Upper lobe of right lung (tissue), 1 donor: ENCODE measurements at places on chromosomes 11 and 22. TPM values are rescaled to one million over a fixed set of nuclear protein-coding genes. Genes with fewer than 3 reads are reported as not detected.

The DYNC2H1 gene
- 16.2 TPM for total RNA-seq

The FADS1 gene
- total RNA-seq: 68.0 TPM

The OR10A2 gene
- not detected for total RNA-seq

The TLCD5 gene
- total RNA-seq: 4.2 TPM

The OR10D3 gene
- not detected for total RNA-seq

The TRIM48 gene
- not detected for total RNA-seq

DNA sequence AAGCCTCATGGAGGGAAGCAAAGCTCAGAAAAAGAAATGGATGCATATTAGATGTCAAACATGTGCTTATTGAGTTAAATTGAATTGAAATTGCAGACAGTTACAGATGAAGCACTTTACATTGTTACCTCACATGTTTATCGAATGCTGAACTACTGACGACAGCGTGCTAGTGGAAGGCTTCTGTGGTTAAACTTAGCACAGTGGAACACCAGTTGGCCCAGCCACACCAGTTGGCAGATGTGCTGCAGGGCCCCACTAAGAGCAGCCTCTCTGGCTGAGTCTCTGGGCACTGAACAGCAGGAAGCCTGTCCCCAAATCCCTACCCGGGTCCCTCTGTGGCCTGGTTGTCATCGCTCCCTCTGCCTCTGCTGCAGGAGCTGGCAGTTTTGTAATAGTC lies 242.1 kb downstream of the NTM start:
- no peak overlapping the region for H3K27ac ChIP-seq
- H3K27me3 ChIP-seq: peaks cover 13% of the 10 kb centered on the region
- H3K4me3 ChIP-seq: no peak overlapping the region
- no peaks in the 10 kb centered on the region for H3K4me1 ChIP-seq
- no peaks in the 10 kb centered on the region for H3K36me3 ChIP-seq

DNA sequence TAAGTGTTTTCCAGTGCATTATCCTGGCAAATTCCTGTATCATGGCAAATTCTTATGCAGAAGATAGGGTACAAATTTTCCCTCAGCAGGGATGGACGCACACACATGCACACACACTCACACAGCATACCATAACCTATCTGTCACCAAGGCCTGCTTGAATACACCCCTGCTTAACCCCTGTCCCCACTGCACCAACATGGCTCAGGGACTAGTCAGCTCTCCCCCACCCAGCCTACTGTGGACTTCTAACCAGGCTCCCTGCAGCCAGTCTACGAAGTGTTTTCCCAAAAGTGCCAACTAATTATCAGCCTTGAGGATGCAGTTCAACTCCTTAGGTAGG lies 63.1 kb downstream of the RAB30 start:
- H3K4me1 ChIP-seq: peaks cover 16% of the 10 kb centered on the region
- no peaks in the 10 kb centered on the region for H3K36me3 ChIP-seq
- DNase-seq: no peak
- no peak overlapping the region for H3K4me3 ChIP-seq

DNA sequence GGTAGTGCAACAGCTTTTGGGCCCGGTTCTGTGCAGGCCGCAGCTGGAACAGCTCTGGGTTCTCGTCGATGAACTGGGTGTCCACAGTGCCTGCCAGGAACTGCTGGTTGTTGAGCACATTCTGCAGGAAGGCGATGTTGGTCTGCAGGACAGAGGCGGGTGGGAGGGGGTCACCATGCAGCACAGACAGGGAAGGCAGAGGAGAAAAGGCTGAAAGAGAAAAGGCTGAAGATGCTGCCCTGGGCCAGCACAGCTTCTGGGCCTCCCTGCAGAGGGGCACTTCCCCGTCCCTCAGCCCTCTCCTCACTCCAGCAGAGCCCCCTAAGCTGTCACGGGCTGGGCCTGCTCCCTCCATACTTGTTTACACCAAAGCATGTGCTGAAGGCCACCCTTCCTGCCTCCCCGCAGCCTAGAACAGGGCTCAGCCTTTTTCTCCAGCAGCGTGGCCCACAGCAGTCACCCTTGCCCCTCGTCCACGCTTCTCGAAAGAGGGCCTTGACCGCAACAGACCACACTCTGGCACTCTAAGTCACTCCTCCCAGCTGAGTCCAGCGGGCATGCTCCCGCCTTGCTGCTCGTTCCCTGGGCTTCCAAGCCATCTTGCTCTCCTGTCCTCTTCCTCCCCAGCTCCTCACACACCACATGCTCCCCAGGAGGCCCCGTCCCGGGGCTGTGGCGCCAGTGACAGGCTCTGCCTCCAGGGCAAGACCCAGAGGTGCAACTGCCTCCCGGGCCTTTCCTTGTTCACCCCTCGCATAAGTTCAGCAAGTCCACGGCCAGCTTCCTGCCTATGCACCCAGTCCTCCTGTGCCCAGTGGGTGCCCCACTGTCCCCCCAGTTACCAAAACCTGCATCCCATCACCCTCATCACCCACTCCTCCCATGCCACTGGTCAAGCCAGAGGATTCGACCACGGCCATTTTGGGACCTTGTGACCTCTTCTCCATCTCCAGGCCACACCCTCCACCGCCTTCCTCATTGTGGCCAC lies 3.3 kb upstream of the LRFN4 start:
- H3K4me3 ChIP-seq: no peak overlapping the region
- peak; percentile 59 for DNase-seq
- no peaks in the 10 kb centered on the region for H3K36me3 ChIP-seq

GRCh38 chr11:23364076-23364475 lies 503.8 kb upstream of the CCDC179 start:
- no peaks in the 10 kb centered on the region for H3K27me3 ChIP-seq
- DNase-seq: no peak
- H3K4me3 ChIP-seq: no peak overlapping the region
- no peaks in the 10 kb centered on the region for H3K4me1 ChIP-seq
- H3K36me3 ChIP-seq: no peaks in the 10 kb centered on the region

GRCh38 chr22:19378344-19378674 lies 53.2 kb downstream of the HIRA start:
- H3K4me1 ChIP-seq: no peaks in the 10 kb centered on the region
- no peak for DNase-seq
- no peak overlapping the region for H3K27ac ChIP-seq
- peaks cover 94% of the 10 kb centered on the region for H3K36me3 ChIP-seq
- no peaks in the 10 kb centered on the region for H3K27me3 ChIP-seq

- no peaks in the 10 kb centered on the region for H3K36me3 ChIP-seq
- no peaks in the 10 kb centered on the region for H3K27me3 ChIP-seq
- no peak for DNase-seq
- H3K27ac ChIP-seq: no peak overlapping the region
Measured at GRCh38 chr11:83717537-83717936, 431.4 kb upstream of the CCDC90B start.

DNA sequence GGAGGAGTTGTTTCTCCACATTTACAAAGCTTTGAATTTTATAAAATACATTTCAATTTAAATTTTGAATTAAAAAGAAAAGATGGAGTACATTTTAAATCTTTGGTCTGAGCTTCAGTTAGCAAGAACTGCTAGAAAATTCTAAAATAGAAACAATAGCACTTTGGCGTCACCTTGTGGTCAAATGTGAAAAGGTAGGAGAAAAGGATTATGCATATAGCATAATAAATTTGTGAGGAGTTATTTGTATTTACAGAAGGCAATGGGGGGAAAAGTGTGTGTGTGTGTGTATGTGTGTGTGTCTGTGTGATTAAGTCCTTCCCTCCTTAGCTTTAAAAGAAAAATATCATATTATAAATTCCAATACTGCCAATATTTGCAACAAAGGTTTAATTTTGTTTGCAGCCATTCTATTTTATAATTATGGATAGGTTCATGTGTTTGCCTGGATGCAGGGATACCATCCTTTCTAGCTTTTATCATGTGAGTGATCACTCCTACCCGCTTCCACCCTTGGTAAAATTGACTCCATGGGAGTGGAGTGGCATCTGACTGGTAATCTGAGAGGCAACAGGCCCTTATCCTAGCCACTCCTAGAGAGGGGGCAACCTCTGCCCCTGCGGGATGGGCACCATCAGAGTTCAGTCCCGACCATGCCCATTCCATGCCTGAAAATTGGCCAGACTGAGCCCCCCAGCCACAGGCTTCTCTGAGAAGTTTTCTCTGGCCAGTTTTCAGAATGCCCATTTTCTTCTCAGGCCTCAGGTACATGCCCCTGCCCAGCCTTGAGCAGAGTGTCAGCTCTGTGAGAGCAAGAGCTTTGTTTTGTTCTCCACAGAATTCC lies 13.6 kb upstream of the LGR4 start:
- H3K27me3 ChIP-seq: no peaks in the 10 kb centered on the region
- no peak overlapping the region for H3K27ac ChIP-seq
- H3K36me3 ChIP-seq: peaks cover 14% of the 10 kb centered on the region
- H3K4me1 ChIP-seq: no peaks in the 10 kb centered on the region
- no peak for DNase-seq
- H3K4me3 ChIP-seq: no peak overlapping the region

DNA sequence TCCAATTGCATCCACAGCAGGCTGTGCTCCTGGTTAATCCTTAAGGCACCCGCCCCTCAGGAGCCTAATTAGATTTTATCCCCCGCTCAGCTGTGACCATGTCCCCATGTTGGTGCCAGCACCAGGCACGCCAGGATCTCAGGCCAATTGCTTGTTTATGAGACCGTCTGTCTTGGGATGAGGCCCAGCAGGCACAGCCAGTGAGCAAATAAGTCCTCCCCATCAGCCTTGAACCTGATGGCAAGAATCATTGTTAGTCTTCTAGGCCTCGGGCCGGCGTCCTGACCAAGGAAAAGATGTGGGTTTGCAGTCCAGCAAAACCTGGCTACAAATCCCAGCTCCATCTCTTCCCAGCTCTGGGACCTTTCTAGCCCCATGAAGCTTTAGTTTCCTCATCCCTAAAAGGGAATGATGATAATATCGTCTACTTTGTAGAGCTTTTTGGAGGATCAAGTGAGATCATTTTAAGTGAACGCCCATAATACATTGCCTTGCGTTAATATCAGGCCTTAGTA lies 57.3 kb downstream of the TP53I11 start:
- no peaks in the 10 kb centered on the region for H3K27me3 ChIP-seq
- DNase-seq: no peak
- H3K4me1 ChIP-seq: no peaks in the 10 kb centered on the region

- H3K27ac ChIP-seq: no peak overlapping the region
- peak; percentile 55 for DNase-seq
- no peak overlapping the region for H3K4me3 ChIP-seq
- no peaks in the 10 kb centered on the region for H3K27me3 ChIP-seq
Measured at GRCh38 chr22:44448271-44448830, 49.7 kb downstream of the RTL6 start.

- DNase-seq: no peak
- peaks cover 9% of the 10 kb centered on the region for H3K4me1 ChIP-seq
- no peaks in the 10 kb centered on the region for H3K36me3 ChIP-seq
- H3K4me3 ChIP-seq: no peak overlapping the region
- H3K27me3 ChIP-seq: no peaks in the 10 kb centered on the region
Measured at GRCh38 chr11:85815186-85815931, 4.4 kb upstream of the SYTL2 start.

DNA sequence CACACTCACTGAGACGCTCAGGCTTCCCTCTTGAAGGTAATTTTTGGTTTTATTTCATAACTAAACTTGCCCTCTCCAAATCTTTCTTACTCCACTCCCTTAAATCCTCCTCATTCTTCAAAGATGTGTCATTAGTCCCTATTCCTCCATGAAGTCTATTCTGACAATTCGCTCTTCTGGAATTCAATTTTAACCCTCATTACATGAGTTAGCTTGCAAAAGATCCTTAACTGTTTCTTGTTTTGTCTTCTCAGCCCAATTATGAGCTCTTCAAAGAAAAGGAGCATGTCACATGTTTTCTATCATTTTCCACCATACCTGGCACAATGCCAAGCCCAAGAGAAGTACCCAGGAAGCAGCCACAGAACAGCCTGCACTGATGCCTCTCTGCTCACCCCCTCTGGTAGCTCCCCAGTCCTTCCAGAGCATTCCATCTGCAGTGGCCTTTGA lies 13.0 kb downstream of the GALNT18 start:
- no peak for DNase-seq
- no peak overlapping the region for H3K4me3 ChIP-seq
- H3K4me1 ChIP-seq: peaks cover 8% of the 10 kb centered on the region
- H3K27ac ChIP-seq: no peak overlapping the region
- H3K27me3 ChIP-seq: no peaks in the 10 kb centered on the region

DNA sequence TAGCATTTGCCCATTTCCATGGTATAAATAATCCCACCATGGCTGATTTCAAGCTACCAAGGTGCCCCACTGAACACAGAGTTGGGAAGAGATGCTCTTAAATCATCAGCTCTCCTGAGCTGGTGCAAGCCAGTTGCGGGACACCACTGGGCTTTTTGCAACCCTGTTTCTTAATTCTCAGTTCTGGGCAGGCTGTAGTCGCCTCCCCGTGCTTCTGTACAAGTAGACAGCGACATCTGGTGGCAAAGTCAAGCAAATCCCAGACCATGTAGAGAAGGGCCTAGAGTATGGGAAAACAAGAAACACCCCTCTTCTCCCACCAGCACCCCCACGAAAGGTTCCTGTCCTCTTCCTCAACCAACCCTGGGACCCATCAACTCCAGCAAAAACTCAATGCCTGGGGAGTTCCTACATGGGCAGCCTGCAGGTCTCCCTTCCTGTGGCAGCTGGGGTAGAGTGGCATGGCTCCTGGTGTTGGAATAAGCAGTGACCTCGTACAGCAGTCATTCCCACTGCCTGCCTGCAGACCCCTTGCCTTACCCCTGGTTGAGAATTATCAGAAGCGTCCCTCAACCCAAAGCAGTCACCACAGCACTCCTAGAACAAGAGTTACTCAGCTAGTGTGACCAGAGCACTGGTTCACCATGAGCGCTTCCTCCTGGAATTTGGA lies 68.4 kb downstream of the IGLL5 start:
- H3K27ac ChIP-seq: no peak overlapping the region
- H3K27me3 ChIP-seq: peaks cover 28% of the 10 kb centered on the region
- H3K4me1 ChIP-seq: no peaks in the 10 kb centered on the region
- H3K36me3 ChIP-seq: no peaks in the 10 kb centered on the region
- DNase-seq: peak; percentile 64

- H3K27ac ChIP-seq: no peak overlapping the region
- no peaks in the 10 kb centered on the region for H3K36me3 ChIP-seq
- no peak overlapping the region for H3K4me3 ChIP-seq
- no peaks in the 10 kb centered on the region for H3K27me3 ChIP-seq
- H3K4me1 ChIP-seq: peaks cover 18% of the 10 kb centered on the region
- DNase-seq: no peak
Measured at GRCh38 chr11:59558270-59558643, 46.9 kb downstream of the OR4D9 start.

DNA sequence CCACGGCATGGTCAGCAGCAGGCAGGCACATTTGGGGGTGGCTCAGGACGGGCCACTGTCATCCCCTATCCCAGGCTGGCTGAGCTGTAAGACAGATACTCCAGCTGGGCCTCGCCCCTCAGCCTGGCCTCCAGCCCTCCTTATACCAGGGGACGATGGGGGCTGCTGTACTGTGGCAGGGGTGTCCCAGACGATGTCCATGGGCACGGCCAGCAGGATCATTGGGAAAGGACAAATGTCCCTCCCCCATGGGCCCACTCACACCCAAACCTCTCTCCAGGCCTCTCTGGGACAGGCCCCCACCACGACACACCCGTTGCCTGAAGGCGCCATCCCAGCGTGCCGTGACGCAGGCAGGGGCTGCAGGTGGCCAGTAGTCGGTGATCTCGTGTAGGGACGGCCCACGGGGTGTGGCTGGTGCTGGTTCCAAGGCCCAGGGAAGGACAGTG lies 1.5 kb upstream of the IL17REL start:
- no peaks in the 10 kb centered on the region for H3K36me3 ChIP-seq
- no peak overlapping the region for H3K4me3 ChIP-seq
- peaks cover 6% of the 10 kb centered on the region for H3K4me1 ChIP-seq
- H3K27me3 ChIP-seq: peaks cover 73% of the 10 kb centered on the region
- H3K27ac ChIP-seq: no peak overlapping the region

GRCh38 chr11:94790661-94791180 lies 22.6 kb downstream of the AMOTL1 start:
- H3K27me3 ChIP-seq: no peaks in the 10 kb centered on the region
- no peaks in the 10 kb centered on the region for H3K36me3 ChIP-seq
- H3K27ac ChIP-seq: no peak overlapping the region
- peaks cover 81% of the 10 kb centered on the region for H3K4me1 ChIP-seq
- no peak overlapping the region for H3K4me3 ChIP-seq
